Gastrocnemius medialis (tissue), 4 donors: ENCODE measurements at places on chromosomes 7 and 10. TPM values are rescaled to one million over a fixed set of nuclear protein-coding genes. Genes with fewer than 3 reads are reported as not detected.

The CDK13 gene
- total RNA-seq: 28.8 TPM

The VPS41 gene
- total RNA-seq: 6.3 TPM

DNA sequence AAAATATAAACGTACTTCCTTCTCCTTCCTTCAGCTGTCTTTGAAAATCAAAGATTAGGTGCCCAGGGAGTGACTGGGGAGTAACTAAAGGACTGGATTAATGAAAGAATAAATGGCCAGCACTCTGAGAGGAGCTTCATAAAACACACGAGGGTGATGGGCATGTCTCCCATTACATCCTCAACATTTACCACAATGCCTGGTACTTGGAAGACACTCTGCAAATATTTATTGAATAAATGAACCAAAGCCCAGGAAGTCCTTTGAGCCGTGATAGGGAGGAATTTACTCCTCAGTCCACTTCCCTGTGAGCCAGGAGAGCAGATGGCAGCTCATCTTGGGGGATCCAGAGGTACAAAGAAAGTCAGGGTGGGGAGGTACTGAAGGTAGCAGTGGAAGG is 96.3 kb downstream of the RAB11FIP2 start:
- H3K27ac ChIP-seq: no peak overlapping the region
- no peak for DNase-seq
- no peak overlapping the region for H3K4me3 ChIP-seq
- H3K4me1 ChIP-seq: no peaks in the 10 kb centered on the region
- H3K36me3 ChIP-seq: no peaks in the 10 kb centered on the region
- no peaks in the 10 kb centered on the region for H3K27me3 ChIP-seq

DNA sequence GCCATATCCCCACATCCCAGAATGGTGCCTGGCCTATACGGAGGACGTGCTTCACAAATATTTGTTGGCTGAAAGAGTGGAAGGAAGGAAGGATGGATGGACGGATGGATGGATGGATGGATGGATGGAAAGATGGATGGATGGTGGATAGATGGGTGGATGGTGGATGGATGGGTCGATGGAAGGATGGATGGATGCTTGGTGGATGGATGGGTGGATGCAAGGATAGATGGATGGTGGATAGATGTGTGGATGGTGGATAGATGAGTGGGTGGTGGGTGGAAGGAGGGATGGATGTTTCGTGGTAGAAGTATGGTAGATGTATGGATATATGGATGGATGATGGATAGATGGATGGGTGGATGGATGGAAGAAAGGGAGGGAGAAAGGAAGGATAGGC is 10.8 kb downstream of the CHAT start:
- H3K27me3 ChIP-seq: peaks cover 2% of the 10 kb centered on the region
- H3K36me3 ChIP-seq: no peaks in the 10 kb centered on the region
- H3K4me3 ChIP-seq: no peak overlapping the region
- H3K27ac ChIP-seq: no peak overlapping the region
- H3K4me1 ChIP-seq: no peaks in the 10 kb centered on the region

The HOXA9 gene
- total RNA-seq: 18.9 TPM

GRCh38 chr7:129550693-129551360 is 48.5 kb downstream of the SMKR1 start:
- H3K36me3 ChIP-seq: no peaks in the 10 kb centered on the region
- DNase-seq: no peak
- no peaks in the 10 kb centered on the region for H3K27me3 ChIP-seq
- no peak overlapping the region for H3K4me3 ChIP-seq
- no peak overlapping the region for H3K27ac ChIP-seq

- DNase-seq: no peak
- H3K4me3 ChIP-seq: no peak overlapping the region
- no peaks in the 10 kb centered on the region for H3K4me1 ChIP-seq
- H3K27ac ChIP-seq: no peak overlapping the region
Measured at GRCh38 chr10:42997151-42997848, 79.6 kb upstream of the RET start.

DNA sequence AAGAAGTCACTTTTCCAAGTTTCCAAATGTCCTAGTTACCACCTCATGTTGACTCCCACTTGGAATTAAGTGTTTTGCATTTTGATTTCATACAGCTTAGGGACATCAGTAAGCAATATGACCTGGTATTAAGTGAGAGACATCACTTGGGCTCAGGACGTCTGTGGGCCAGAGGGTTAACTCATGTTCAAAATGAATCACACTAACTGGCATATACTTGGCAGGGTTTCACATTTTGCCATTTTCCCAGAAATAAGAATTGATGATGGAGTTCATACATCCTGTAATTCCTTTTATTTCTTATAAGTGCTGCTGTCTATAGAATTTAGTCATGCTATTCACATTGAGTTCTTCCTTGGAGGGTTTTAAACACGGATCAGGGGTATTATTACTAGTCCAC is 516.5 kb downstream of the PHTF2 start:
- no peak overlapping the region for H3K27ac ChIP-seq
- H3K4me1 ChIP-seq: no peaks in the 10 kb centered on the region
- no peaks in the 10 kb centered on the region for H3K36me3 ChIP-seq
- no peaks in the 10 kb centered on the region for H3K27me3 ChIP-seq
- no peak overlapping the region for H3K4me3 ChIP-seq
- no peak for DNase-seq

- no peak for DNase-seq
- H3K27ac ChIP-seq: no peak overlapping the region
- H3K36me3 ChIP-seq: no peaks in the 10 kb centered on the region
- no peak overlapping the region for H3K4me3 ChIP-seq
- H3K4me1 ChIP-seq: no peaks in the 10 kb centered on the region
Measured at GRCh38 chr10:133237241-133237587, 441 bp upstream of the VENTX start.

- no peak overlapping the region for H3K4me3 ChIP-seq
- no peak for DNase-seq
- H3K27ac ChIP-seq: no peak overlapping the region
- H3K4me1 ChIP-seq: no peaks in the 10 kb centered on the region
- no peaks in the 10 kb centered on the region for H3K27me3 ChIP-seq
Measured at GRCh38 chr10:128963211-128964099, 503.6 kb upstream of the MGMT start.

The SPDYE2 gene
- not detected for total RNA-seq

DNA sequence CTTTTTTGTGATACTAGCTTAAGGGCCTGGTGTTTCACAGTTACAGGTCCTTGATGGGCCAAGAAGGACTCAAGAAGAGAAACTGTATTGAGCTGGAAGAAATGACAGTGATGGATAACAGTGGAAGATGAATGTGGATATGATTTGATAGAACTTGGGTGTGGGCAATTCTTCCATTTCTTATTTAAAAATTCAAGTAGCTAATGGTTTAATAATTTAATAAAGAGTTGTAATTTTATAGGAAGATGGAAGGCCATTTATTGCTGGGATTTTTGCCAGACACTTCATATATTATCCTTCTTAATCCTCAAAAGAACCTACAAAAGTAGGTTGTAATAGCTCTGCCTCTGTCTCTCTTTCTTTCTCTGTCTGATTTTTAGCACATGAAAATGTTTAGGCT is 21.3 kb upstream of the AKR1B1 start:
- no peaks in the 10 kb centered on the region for H3K36me3 ChIP-seq
- H3K4me3 ChIP-seq: no peak overlapping the region
- no peak overlapping the region for H3K27ac ChIP-seq
- no peaks in the 10 kb centered on the region for H3K27me3 ChIP-seq
- DNase-seq: no peak

DNA sequence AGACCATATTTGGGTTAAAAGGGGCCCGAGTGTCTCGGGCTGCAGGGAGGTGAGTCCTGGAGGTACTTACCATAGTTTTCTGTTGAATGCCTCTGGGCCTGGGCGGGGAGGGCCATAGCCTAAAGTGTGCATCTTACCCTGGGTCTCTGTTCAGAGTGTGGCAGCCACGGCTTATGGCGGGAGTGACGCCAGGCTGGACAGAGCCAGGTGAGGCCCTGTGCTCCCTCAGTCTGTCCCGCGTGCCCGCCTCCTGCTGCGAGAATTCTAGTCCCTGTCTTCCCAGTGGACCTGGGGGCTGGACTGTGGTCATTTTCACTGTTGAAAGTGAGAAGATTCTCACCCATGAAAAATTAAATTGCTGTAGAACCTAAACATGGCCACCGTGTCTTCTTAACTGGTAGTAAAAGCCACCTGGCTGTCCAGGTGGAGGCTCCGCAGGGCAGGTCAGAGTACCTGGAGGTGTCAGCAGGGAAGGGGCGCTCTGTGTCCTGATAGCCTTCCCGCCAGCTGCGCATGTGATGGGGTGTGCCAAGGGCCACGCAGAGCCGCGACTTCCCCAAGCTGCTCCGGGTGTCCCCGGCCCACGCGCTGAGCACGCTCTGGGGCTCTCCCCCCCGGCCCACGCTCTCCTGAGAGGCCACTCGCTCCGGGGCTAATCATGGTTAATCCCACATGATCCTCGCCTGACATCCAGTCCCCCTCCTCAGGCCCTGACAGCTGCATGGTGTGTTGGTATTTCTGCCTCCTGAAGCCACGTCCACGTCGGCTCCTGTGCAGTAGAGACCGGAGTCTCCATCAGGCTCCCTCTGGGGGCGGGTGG is 20.3 kb downstream of the INPP5A start:
- no peak overlapping the region for H3K4me3 ChIP-seq
- no peaks in the 10 kb centered on the region for H3K36me3 ChIP-seq
- H3K4me1 ChIP-seq: peaks cover 5% of the 10 kb centered on the region
- DNase-seq: no peak
- H3K27me3 ChIP-seq: no peaks in the 10 kb centered on the region
- no peak overlapping the region for H3K27ac ChIP-seq

The HGF gene
- 1.3 TPM for total RNA-seq

DNA sequence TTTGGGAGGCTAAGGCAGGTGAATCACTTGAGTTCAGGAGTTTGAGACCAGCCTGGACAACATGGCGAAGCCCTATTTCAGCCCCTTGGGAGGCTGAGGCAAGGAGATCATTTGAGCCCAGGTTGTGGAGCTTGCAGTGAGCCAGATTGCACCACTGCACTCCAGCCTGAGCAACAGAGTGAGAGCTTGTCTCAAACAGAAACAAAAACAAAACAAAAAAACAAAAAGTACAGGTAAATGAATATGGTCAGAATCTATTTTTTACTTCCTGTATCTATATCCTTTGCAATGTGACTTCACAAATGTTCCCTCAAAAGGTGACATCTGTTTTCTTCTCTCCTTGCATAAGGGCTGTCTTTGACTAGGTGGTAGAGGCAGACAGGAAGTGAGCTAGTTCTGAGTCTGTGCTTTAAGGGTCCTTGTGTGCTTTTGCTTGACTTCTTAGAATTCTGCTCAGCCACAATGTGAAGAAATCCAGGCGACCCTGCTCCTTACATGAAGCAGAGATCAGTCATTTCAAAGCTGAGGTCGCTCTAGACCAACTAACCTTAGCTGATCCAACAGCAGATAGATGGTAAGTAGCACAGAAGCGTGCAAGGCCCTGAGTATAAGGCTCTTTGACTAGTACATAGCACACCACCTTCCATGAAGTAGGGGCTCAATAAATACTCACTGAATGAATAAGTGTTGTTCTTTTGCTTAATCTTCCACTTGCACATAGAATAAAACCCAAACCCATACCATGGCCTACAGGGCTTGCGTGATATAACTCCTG is 423.2 kb upstream of the PCDH15 start:
- no peaks in the 10 kb centered on the region for H3K4me1 ChIP-seq
- H3K27me3 ChIP-seq: no peaks in the 10 kb centered on the region
- H3K4me3 ChIP-seq: no peak overlapping the region
- no peak overlapping the region for H3K27ac ChIP-seq
- DNase-seq: no peak
- no peaks in the 10 kb centered on the region for H3K36me3 ChIP-seq

The HOXA5 gene
- 7.1 TPM for total RNA-seq

GRCh38 chr7:103299660-103300059 is 2.4 kb downstream of the PMPCB start:
- H3K27ac ChIP-seq: no peak overlapping the region
- H3K4me1 ChIP-seq: peaks cover 11% of the 10 kb centered on the region
- no peak overlapping the region for H3K4me3 ChIP-seq
- H3K36me3 ChIP-seq: peaks cover 61% of the 10 kb centered on the region
- H3K27me3 ChIP-seq: no peaks in the 10 kb centered on the region
- no peak for DNase-seq

- no peak for DNase-seq
- H3K4me1 ChIP-seq: no peaks in the 10 kb centered on the region
- H3K4me3 ChIP-seq: no peak overlapping the region
- no peaks in the 10 kb centered on the region for H3K27me3 ChIP-seq
- no peak overlapping the region for H3K27ac ChIP-seq
Measured at GRCh38 chr7:111006040-111006439, 84.9 kb upstream of the LRRN3 start.

The AKR1C4 gene
- total RNA-seq: 0.35 TPM

The FZD8 gene
- 3.9 TPM for total RNA-seq

The TMEM196 gene
- total RNA-seq: not detected

The NPSR1 gene
- not detected for total RNA-seq

DNA sequence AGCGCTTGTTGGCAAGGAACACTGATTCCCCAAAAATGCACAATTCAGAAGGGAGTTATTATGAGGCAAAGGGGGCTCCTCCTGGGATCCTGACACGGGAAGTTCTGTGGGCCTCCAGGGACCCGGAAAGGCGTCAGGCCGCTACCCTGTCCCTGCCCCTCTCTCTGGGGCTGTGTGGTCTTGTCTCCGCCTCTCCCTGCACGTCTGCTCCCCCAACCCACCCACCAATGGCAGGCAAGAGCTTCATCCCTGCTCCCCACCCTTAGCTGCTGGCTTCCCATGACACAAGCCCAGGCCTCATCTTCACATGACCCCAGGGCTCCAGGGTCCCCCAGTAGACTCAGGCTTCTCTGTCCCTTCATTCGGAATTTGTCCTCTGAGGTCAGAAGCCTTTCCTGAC is 31.0 kb upstream of the ADRB1 start:
- H3K27me3 ChIP-seq: no peaks in the 10 kb centered on the region
- no peaks in the 10 kb centered on the region for H3K36me3 ChIP-seq
- H3K4me3 ChIP-seq: no peak overlapping the region
- H3K27ac ChIP-seq: no peak overlapping the region

- no peak overlapping the region for H3K4me3 ChIP-seq
- DNase-seq: no peak
- H3K36me3 ChIP-seq: no peaks in the 10 kb centered on the region
Measured at GRCh38 chr7:124101173-124101768, 68.4 kb upstream of the TMEM229A start.

DNA sequence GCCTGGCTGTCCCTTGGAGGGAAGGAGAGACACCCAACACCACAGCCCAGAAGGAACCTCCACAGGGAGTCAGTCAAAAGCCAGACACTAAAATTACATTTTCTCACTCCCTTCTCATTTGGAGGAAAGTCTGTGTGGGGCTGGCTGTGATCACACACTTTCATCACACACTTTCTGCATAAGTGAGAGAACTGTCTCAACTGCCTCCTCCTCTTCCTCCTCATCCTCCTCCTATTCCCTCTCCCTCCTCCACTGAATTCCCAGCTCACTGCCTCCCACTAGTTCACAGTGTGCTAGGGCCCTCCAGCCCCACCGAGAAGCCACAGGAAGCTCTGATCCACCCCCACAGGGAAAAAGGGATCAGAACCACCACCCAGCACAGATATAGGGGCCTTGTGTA is 91.6 kb downstream of the KCNMA1 start:
- H3K4me3 ChIP-seq: no peak overlapping the region
- no peak for DNase-seq
- no peaks in the 10 kb centered on the region for H3K27me3 ChIP-seq
- H3K36me3 ChIP-seq: no peaks in the 10 kb centered on the region
- peaks cover 51% of the 10 kb centered on the region for H3K4me1 ChIP-seq
- peak overlapping the region; percentile 85 for H3K27ac ChIP-seq

- no peak for DNase-seq
- no peaks in the 10 kb centered on the region for H3K4me1 ChIP-seq
- H3K36me3 ChIP-seq: no peaks in the 10 kb centered on the region
- no peak overlapping the region for H3K27ac ChIP-seq
- H3K4me3 ChIP-seq: no peak overlapping the region
- no peaks in the 10 kb centered on the region for H3K27me3 ChIP-seq
Measured at GRCh38 chr7:135833642-135834041, 85.0 kb upstream of the FAM180A start.

The SLC16A12 gene
- total RNA-seq: 1.7 TPM
